ENCODE measurements at places on chromosomes 1 and 21.

- no peak for DNase-seq
- H3K4me3 ChIP-seq = peak within 1 kb of the TSS; percentile 98
- peaks cover 26% of the 10 kb centered on the region for H3K4me1 ChIP-seq
- no peak within 1 kb of the TSS for H3K27ac ChIP-seq
- H3K27me3 ChIP-seq = no peaks in the 10 kb centered on the region
These were observed at the start of gene ZBTB18 for GRCh38 chr1:244050835-244051444. Gene ZBTB18, plus strand, starts transcription at chr1:244051283. Its CDS starts 149 bp downstream, at chr1:244051432.

DNA sequence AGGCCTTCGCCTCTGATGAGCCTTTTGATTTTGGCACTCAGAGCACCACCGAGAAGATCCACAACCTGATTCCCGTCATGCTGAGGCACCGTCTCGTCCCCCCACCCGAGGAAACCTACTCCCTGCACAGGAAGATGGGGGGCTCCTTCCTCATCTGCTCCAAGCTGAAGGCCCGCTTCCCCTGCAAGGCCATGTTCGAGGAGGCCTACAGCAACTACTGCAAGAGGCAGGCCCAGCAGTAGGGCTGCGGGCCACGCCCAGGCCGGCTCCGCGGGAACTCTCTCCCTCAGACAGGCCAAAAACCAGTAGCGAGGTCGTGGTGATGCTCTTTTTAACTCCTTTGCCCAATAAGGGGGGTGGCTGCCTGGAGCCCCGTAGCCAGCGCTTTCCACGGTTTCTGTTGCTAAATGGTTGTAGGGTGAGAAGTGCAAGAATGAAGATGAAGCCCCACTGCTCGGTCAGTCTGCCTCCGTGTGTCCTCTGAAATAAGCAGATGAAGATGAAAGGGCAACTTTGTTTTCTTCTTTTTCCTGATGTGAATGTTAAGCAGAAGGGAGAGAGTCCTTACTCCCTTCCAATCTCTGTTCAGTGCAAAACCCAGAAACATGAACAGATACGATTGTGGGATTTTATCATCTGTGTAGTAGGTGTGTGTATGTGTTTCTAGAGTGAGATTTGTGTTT, 46.5 kb downstream of the COQ8A start:
- peak overlapping the region; percentile 70 for H3K27ac ChIP-seq
- peaks cover 17% of the 10 kb centered on the region for H3K4me1 ChIP-seq
- no peaks in the 10 kb centered on the region for H3K27me3 ChIP-seq

GRCh38 chr1:116357487-116357886, 15.6 kb upstream of the ATP1A1 start:
- H3K27ac ChIP-seq = peak overlapping the region; percentile 47
- H3K4me1 ChIP-seq = peaks cover 18% of the 10 kb centered on the region
- H3K36me3 ChIP-seq = no peaks in the 10 kb centered on the region
- no peak overlapping the region for H3K4me3 ChIP-seq
- DNase-seq = no peak
- no peaks in the 10 kb centered on the region for H3K27me3 ChIP-seq

GRCh38 chr1:197841158-197841557, 61.3 kb upstream of the C1orf53 start:
- peaks cover 3% of the 10 kb centered on the region for H3K36me3 ChIP-seq
- no peak overlapping the region for H3K27ac ChIP-seq
- no peak overlapping the region for H3K4me3 ChIP-seq
- DNase-seq = no peak
- peaks cover 23% of the 10 kb centered on the region for H3K27me3 ChIP-seq

GRCh38 chr1:26020941-26021646, 481 bp upstream of the EXTL1 start:
- no peaks in the 10 kb centered on the region for H3K4me1 ChIP-seq
- H3K36me3 ChIP-seq = no peaks in the 10 kb centered on the region
- H3K27me3 ChIP-seq = peaks cover 9% of the 10 kb centered on the region
- no peak for DNase-seq
- H3K27ac ChIP-seq = no peak overlapping the region

GRCh38 chr1:61536174-61537108, 188.5 kb downstream of the TM2D1 start:
- DNase-seq = no peak
- H3K4me3 ChIP-seq = no peak overlapping the region
- no peak overlapping the region for H3K27ac ChIP-seq
- H3K4me1 ChIP-seq = peaks cover 3% of the 10 kb centered on the region
- H3K27me3 ChIP-seq = no peaks in the 10 kb centered on the region

- no peak overlapping the region for H3K4me3 ChIP-seq
- H3K27me3 ChIP-seq = peaks cover 27% of the 10 kb centered on the region
- H3K4me1 ChIP-seq = no peaks in the 10 kb centered on the region
- no peak for DNase-seq
- peaks cover 5% of the 10 kb centered on the region for H3K36me3 ChIP-seq
These were observed 19.6 kb upstream of the COQ8A start for GRCh38 chr1:226920446-226920894.

DNA sequence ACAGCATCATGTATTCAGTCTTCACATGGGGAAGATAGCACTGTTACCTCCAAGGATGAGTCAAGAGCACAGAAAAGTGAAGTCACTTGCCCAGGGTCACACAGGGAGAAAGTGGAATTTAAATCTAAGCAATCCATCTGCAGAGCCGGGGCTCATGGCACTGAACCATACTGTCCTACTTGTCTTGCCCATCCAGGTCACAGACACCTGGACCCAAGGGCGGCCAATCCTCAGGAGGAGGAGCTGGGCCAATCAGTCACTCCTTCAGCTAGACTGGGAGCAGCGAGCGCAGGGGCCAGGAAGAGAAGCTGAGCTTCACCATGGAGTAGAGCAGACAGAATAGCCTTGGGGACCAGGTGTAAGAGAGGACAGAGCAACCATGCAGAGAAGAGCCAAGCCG, 9.2 kb upstream of the GJB5 start:
- DNase-seq = no peak
- H3K27me3 ChIP-seq = peaks cover 52% of the 10 kb centered on the region
- no peak overlapping the region for H3K4me3 ChIP-seq
- no peak overlapping the region for H3K27ac ChIP-seq

DNA sequence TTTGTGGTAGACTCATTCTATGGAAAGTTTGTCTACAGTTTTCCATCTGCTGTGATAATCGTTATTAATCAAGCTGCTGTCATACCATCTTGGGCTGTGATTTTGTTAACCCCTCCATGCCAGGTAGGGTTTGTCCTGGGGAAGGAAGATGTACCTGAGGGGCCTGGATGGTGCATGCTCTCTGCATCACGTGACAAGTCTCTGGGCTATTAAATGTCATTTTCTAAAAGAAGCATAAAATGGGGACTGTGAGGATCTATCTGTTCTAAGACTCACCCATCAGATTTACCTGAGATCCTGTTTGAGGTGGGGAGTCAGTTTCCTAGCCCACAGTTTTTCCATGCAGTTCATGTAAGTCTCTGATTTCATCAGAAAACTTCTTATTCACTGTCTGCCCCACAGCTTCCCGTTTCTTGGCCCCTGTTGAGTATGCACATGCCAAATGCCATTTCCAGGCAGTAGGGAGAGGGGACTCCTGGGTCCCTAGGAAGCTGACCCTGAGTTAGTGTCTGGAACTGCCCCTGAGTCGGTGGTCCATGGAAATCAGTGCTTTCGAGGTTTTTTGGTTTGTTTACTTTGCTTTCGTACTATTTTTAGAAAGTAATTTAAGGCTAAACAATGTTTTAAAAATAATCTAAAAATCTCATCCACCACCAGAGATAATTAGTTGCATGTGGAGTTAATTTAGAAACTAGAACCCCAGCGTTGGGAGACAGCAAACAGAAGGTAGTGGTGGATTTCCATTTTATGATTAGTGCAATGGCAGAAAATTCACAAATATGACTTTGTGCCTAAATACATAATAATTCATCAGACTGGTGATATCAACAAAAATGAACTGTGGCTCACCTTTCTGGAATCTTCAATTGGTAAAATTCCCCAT, 46.7 kb downstream of the ZBTB18 start:
- H3K27ac ChIP-seq = no peak overlapping the region

DNA sequence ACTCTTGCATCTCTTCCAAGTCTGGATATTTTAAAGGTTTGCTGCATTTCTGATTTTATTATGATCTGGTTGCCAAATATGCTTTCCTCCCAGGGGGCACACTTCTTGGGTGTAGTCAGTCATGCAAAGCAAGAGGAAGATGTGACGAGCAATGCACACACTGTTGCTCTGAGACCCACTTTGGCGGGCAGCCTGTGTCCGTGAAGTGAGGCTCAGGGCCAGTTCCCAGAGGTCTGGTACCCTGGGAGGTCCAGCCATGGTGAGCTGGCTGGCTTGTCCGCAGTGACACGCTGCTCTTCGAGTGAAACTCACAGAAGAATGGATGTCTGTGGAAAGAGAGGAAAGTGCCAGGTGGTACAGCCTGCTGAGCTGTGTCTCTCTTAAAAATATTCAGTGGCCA, 52.8 kb upstream of the EDN2 start:
- H3K27ac ChIP-seq = no peak overlapping the region
- H3K4me1 ChIP-seq = peaks cover 29% of the 10 kb centered on the region
- H3K36me3 ChIP-seq = peaks cover under 1% of the 10 kb centered on the region
- no peaks in the 10 kb centered on the region for H3K27me3 ChIP-seq
- no peak for DNase-seq

GRCh38 chr1:183711741-183712361, 58.7 kb upstream of the APOBEC4 start:
- DNase-seq = no peak
- no peak overlapping the region for H3K27ac ChIP-seq
- peaks cover 14% of the 10 kb centered on the region for H3K27me3 ChIP-seq
- no peak overlapping the region for H3K4me3 ChIP-seq

DNA sequence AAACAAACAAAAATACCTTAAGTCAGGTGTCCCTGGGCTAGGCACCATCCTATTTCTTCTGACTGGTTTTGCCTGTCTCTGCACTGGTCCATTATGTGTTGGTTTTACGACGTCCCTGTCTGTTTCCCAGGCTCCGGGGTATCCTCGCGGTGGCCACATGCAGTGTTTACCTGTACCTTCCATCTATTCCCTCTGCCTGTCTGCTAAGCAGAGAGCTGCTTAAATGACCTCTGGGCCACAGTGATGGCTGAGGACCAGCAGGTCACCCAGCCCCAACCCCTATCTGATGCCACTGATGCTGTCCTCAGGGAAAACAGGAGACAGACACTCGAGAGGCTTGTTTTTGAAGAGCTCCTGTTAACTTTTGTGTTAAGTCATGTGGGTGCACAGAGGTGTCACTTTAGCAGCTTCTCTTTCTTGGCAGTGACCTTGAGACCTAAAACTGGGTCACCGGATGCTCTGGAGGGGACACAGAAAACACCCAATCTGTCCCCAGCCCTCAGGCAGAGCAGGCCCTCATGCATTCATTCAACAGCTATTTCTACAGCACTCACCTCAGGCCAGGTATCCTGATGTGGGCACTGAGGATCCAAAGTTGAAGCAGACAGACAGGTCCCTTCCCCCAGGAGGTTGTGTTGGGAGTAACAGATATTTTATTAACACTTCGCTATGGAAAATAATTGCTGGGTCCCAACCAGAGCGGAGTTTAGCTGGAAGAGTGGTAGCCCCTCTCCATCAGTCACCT, 4.4 kb upstream of the EFHD2 start:
- H3K27ac ChIP-seq = peak overlapping the region; percentile 83
- no peak overlapping the region for H3K4me3 ChIP-seq
- H3K27me3 ChIP-seq = no peaks in the 10 kb centered on the region
- no peaks in the 10 kb centered on the region for H3K36me3 ChIP-seq
- DNase-seq = no peak

- no peak overlapping the region for H3K4me3 ChIP-seq
- no peak overlapping the region for H3K27ac ChIP-seq
- H3K27me3 ChIP-seq = no peaks in the 10 kb centered on the region
These were observed 236.0 kb downstream of the DISC1 start for GRCh38 chr1:231862611-231863010.

DNA sequence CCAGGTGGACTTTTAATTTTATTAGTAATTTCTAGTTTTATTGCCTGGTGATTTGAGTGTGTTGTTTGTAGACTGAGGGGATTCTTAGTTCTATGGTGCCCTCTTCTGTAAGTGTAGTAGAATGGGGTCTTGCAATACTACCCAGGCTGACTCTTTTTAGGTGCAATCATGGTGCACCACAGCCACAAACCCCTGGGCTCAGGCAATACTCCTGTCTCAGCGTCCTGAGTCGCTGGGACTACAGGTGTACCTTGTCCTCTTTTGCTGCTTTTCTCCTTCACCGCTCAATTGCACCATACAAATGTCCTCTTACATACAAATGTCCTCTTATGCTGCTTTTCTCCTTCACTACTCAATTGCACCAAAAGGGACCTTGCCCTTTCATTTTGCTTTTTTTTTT, 43.1 kb downstream of the SCP2 start:
- no peaks in the 10 kb centered on the region for H3K27me3 ChIP-seq
- DNase-seq = no peak
- no peaks in the 10 kb centered on the region for H3K4me1 ChIP-seq
- no peak overlapping the region for H3K4me3 ChIP-seq
- no peaks in the 10 kb centered on the region for H3K36me3 ChIP-seq

DNA sequence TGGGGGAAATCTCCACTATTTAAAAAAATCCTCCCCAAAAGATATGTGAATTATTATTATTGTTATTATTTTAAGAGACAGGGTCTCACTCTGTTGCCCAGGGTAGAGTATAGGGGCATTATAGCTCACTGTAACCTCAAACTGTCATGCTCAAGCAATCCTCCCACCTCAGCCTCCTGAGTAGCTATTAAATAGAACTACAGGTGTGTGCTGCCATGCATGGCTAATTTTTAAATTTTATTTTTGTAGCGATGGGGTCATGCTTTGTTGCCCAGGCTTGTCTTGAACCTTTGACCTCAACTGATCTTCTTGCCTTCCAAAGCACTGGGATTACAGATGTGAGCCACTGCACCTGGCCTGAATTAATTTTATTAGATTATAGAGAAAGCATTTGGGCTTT, 116.8 kb downstream of the RABGAP1L start:
- no peak overlapping the region for H3K27ac ChIP-seq
- peaks cover 5% of the 10 kb centered on the region for H3K36me3 ChIP-seq
- no peak for DNase-seq
- H3K27me3 ChIP-seq = no peaks in the 10 kb centered on the region

- H3K4me1 ChIP-seq = no peaks in the 10 kb centered on the region
- H3K36me3 ChIP-seq = peaks cover 4% of the 10 kb centered on the region
- peak overlapping the region; percentile 63 for H3K4me3 ChIP-seq
- H3K27ac ChIP-seq = no peak overlapping the region
- peaks cover 77% of the 10 kb centered on the region for H3K27me3 ChIP-seq
- DNase-seq = no peak
These were observed 546 bp upstream of the ZNF697 start for GRCh38 chr1:119648620-119649004.

- DNase-seq = no peak
- H3K27me3 ChIP-seq = no peaks in the 10 kb centered on the region
- no peak overlapping the region for H3K4me3 ChIP-seq
- H3K36me3 ChIP-seq = no peaks in the 10 kb centered on the region
These were observed 4.6 kb upstream of the NBPF1 start for GRCh38 chr1:16617778-16618580.
